H9 (cell line): ENCODE measurements at places on chromosomes 5 and 9. TPM values are rescaled to one million over a fixed set of nuclear protein-coding genes. Genes with fewer than 3 reads are reported as not detected.
A peak's percentile ranks its signal among the peaks of the same experiment; 100 is the strongest.

The ARID3C gene
- not detected in 2 replicates for total RNA-seq

The LTC4S gene
- 3.7 and 4.5 TPM in 2 replicates for total RNA-seq

The GARIN3 gene
- total RNA-seq: not detected in 2 replicates

The EQTN gene
- not detected in 2 replicates for total RNA-seq

The INSL4 gene
- total RNA-seq: not detected in 2 replicates

DNA sequence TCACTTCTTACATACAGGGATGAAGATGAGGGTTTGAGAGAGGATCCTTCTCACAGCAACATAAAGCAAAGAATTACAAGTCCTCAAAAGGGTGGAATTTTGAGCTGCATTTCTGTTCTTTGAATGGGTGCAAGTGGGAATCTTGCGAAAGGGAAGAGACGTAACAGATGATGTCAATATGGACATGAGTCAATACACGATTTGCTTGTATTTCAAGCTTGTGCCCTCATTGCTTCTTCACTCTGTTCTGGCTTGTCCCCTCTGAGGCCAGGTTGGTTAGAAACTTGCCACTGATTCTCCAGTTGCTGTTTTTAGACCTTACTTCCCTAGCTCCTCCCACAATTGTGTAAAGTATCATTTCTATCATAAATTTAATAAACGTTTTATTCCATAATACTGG, 104.8 kb upstream of the CLINT1 start:
- H3K27ac ChIP-seq: no peak overlapping the region
- no peaks in the 10 kb centered on the region for H3K36me3 ChIP-seq
- peaks cover 4% of the 10 kb centered on the region; the same call in 1 of the 2 replicates for H3K4me1 ChIP-seq
- no peaks in the 10 kb centered on the region for H3K27me3 ChIP-seq

- H3K27me3 ChIP-seq: no peaks in the 10 kb centered on the region
- H3K4me3 ChIP-seq: no peak overlapping the region
- DNase-seq: no peak
- H3K36me3 ChIP-seq: no peaks in the 10 kb centered on the region
- no peak overlapping the region for H3K27ac ChIP-seq
- H3K4me1 ChIP-seq: no peaks in the 10 kb centered on the region
These were observed 381.6 kb downstream of the TMEM38B start for GRCh38 chr9:106075960-106076327.

GRCh38 chr5:131671994-131672655, 37.1 kb upstream of the RAPGEF6 start:
- DNase-seq: no peak
- H3K36me3 ChIP-seq: peaks cover 21% of the 10 kb centered on the region; the same call in 1 of the 2 replicates
- no peak overlapping the region for H3K27ac ChIP-seq

GRCh38 chr5:124606543-124606942, 139.9 kb downstream of the ZNF608 start:
- no peaks in the 10 kb centered on the region for H3K27me3 ChIP-seq
- no peak overlapping the region for H3K4me3 ChIP-seq
- H3K4me1 ChIP-seq: peaks cover 4% of the 10 kb centered on the region; the same call in 1 of the 2 replicates

DNA sequence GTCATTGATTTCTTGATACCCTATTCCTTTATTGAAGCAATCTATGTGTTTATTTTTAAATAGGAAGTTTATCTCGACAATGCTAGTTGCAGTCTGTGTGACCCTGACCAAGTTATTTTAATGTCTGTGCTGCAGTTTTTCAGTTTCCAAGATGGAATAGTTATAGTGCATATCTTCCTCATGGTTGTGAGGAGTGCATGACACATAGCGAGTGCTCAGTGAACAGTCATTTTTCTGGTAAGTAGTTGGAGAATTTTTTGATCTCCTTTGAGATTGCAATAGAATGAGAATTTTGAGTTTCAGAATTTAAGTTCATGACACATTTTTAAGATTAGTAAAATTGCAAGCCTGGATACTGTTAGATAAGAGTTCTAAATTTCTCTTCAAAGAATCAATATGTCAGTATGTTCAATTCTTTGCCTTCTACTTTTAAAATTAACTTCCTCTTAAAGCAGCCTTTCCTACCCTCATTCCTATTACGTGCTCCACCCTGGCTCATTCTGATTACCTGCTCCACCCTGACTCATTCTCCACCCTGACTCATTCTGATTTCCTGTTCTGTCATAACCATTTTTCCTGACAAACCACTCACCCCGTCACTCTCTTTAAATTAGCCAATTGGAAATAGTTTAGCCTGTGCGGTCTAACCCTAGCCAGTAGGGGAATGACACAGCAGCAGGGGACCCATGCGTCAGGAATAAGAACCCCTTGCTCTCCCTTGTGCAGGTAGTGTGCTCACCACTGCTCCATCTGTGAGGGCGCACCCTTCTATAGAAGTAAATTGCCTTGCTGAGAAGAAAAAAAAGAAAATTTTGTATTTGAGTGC, 30.7 kb downstream of the SPIN1 start:
- peaks cover 3% of the 10 kb centered on the region; the same call in 1 of the 2 replicates for H3K4me1 ChIP-seq
- H3K4me3 ChIP-seq: no peak overlapping the region
- peak; percentile 68 for DNase-seq
- H3K36me3 ChIP-seq: peaks cover 71% of the 10 kb centered on the region

DNA sequence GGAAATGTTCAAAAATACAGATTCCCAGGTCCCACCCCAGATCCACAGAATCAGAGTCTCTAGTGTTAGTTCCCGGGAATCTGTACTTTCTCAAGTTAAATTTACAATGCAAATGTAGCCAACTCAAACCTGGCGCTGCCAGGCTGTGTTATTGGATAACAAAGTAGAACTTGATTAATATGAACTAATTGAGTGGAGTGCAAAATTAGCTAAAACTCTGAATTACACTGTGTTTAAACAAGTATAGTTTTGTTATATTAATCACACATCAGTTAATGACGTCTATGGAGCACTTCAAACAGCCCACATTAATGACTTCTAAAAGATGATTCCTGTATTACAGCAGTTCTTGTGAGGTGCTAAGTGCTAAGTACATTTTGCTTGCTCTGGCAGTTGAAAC, 32.4 kb upstream of the CYFIP2 start:
- no peaks in the 10 kb centered on the region for H3K27me3 ChIP-seq
- DNase-seq: no peak
- no peak overlapping the region for H3K4me3 ChIP-seq
- no peak overlapping the region for H3K27ac ChIP-seq
- no peaks in the 10 kb centered on the region for H3K4me1 ChIP-seq
- no peaks in the 10 kb centered on the region for H3K36me3 ChIP-seq

- H3K4me1 ChIP-seq: no peaks in the 10 kb centered on the region
- DNase-seq: no peak
These were observed 127.1 kb downstream of the RNF180 start for GRCh38 chr5:64292611-64293215.
